ENCODE measurements at places on chromosomes 3 and 15.
A peak's percentile ranks its signal among the peaks of the same experiment; 100 is the strongest.

- DNase-seq = no peak
Observed at GRCh38 chr3:128400671-128401070, 66.0 kb downstream of the DNAJB8 start.

DNA sequence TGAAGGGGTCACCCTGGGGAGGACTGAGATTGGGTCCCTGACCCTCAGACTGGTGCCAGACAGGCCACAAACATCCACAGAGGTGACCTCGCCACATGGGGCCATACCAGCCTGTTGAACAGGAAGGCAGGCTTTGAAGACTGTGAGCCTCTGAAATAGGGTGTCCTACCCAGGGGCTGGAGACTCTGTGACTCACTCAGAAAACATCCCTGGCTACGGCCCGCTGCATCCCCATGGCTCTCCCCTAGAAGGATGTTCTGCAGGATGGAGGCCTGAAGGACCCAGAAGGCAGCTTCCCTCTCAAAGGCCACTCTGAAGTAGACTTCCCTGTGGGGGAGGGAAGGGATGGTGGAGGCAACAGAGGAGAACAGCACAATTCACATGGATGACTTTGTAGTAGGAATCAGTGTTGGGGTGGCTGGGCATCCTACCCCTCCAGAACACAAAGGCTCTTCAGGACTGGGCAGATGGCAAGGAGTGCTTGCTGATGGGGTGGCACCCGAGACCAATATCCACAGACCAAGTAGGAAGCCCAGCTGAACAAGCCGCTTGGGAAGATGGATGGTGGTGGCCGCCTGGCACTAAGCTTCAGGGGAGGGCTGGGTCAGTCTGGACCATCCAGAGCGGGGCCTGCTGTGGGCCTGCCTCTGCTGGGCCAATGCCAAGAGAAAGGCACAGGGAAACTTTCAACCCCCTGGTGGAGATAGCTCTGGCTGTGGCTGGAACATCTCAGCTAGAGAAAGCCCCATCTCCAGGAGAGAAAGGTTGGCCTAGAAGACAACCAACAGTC lies 37.6 kb upstream of the DUSP7 start:
- DNase-seq = no peak

DNA sequence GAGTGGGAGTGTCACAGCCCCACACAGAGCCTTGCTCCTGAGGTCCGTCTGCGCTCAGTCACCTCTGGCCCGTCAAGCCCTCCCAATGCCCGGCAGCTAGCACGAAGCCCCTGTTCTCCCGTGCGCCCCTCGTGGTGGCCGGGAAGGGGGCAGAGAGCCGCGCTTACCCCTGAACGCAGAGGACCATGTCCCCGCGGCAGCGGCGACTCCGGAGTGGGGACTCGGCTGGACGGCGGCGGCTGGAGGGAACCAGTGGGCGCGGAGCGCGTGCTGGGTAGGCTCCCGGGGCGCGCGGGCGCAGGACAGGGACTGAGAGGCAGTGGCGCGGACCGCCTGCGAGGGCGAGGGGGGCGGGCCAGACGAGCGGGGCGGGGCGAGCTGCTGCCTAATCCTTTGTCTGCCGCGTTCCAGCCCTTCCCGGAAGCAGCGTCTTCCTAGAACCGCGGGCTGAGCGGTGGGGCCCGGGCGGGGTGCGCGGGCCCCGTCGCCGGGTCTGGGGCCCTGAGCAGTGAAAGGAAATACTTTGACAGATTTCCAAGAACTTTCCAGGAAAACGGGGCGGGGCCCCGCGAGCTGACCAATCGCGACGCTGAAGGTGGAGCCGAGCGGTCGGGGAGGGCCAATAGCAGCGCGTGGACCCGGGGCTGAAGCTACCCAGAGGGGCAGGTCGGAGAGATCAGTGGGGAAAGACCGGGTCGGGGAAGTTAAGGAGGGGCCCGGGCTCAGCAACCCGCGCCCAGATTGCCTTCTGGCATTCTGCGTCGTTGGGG lies at the start of gene CISH:
TSS of gene CISH (minus strand) at position 311 of the 770 bp plus-strand sequence. CDS start at position 187, 124 bp downstream.
- DNase-seq = peak; percentile 90

GRCh38 chr15:63354821-63355650 lies 26.6 kb downstream of the CA12 start:
- no peak for DNase-seq

DNA sequence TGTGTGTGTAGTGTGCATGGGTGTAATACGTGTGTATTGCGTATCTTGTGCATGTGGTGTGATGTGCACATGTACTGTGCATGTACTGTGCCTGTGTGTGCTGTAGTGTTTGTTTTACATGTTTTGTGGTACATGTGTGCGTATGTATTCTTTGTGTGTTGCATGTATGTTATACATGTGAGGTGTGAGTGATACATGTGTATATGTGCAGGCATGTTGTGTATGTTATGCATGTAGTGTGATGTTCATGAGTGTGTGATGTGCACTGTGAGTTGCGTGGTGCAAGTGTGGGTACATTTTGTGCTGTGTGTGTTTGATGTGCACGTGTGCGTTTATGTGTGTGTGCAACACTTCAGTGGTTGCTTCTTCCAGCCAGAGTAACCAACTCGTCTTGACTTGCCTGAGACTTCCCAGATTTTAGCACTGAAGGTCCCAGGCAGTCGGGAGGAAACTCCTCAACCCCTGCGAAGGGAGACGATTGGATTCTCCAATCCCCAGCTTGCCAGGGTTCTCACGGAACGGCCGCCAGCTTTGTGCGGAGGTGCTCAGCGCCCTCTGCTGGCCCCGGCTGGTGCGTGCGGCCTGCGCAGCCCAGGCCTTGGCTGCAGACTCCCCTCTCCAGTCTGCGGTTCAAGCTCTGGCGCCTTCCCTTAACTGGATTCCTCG lies 3.6 kb downstream of the GALNT15 start:
- peak; percentile 77 for DNase-seq

GRCh38 chr3:142944342-142944741 lies 19.1 kb downstream of the PAQR9 start:
- DNase-seq = no peak

DNA sequence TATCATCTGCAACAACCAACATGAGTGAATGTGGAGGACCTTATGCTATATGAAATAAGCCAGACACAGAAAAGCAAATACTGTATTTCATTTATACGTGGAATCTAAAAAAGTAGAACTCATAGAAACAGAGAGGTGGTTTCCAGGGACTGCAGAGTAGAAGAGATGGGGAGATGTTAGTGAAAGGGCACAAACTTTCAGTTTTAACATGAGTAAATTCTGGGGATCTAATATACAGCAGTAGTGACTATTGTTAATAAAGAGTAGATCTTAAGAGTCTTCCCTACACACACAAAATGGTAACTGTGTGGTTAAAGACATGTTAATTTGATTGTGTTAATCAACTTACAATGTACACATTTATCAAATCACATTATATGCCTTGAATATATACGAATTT lies 20.9 kb upstream of the MELTF start:
- DNase-seq = no peak

DNA sequence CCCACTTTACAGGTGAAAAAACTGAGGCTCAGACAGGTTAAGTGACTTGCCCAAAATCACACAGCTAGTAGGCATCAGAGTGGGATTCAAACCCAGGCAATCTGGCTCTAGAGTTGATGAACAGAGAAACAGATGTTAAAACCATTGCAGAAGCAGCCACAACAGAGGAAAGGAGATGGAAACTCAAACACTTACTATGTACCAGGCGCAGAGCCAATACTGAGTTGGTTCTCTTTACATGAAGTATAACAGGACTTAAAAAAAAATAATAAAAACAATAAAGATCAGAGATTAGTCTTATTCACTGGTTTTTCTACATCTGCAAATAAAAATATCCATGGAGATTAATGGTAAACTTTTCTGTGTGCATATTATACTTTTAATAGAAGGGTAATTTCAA lies 84.9 kb upstream of the SPATA12 start:
- no peak for DNase-seq

- no peak for DNase-seq
Observed at GRCh38 chr15:95990833-95991232, 339.7 kb upstream of the NR2F2 start.

DNA sequence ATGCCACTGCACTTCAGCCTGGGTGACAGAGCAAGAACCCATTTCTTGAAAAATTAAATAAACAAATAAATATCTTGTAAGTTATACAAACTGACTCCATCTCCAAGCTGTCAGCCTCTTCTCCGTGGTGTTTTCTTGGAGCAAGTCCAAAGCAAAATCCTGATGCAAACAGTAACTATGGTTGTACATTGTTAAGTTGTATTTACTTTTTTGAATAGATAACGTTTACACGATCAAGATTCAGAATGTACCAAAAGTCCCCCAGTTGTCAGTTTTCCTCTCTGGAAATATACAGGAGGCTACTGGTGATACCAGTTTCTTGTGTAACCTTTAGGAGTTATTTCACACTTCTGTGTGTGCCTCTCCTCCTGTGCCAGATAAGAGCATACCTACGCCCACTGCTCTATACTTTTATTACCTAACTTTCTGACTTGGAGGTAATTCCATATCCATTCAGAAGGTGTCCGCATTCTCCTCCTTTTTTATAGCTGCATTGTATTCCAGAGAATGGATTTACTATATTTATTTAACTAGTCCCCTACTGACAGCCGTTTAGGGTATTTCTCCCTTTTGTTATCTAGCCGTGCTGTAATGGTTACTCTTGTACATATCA lies 14.2 kb downstream of the CMTM7 start:
- DNase-seq = no peak

DNA sequence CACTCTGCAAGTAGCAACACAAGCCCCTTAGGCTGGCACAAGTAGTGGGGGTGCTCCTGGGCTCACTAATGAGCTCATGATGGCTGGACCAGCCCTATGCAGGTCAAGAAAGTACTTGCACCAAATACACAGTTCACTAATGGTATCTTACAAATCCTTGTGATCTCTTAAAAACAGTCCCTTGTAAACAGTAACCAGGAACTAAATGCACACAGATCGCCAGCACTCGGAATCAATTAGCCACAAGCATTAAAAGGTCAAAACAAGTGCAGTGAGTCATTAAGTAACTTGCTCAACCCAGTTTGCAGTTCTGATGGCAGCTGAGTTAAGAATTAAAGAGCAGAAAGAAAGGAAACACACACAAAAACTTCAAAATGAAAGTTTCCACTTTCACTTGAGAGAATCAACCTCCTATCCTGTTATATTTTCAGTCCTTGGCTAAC lies 43.2 kb downstream of the ARHGEF3 start:
- DNase-seq = peak; percentile 27

DNA sequence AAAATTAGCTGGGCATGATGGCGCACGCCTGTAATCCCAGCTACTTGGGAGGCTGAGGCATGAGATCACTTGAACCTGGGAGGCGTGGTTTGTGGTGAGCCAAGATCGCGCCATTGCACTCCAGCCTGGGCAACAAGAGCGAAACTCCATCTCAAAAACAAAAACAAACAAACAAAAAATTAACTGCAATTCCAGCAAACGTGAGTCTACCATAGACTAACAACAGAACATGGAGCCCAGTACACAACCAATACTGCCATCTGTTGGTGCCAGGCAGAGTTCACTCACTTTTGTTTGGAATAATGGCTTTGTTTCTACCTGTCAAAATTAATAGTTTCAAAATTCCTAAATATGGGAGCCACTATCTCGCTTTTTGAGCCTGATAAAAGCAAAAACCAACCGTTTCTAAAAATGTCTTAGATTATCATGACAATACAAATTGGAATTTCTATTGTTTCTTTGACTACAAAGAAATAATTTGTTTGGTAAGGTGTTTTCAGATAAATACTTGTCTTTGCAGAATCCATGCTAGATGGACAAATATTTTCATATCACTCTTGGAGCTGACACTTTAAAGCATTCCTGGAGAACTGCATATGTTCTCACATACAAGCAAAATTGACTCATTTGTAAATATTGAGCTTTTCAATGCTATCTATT lies 45.0 kb downstream of the GPR176 start:
- no peak for DNase-seq

GRCh38 chr3:196273655-196274054 lies 13.9 kb downstream of the PCYT1A start:
- no peak for DNase-seq

DNA sequence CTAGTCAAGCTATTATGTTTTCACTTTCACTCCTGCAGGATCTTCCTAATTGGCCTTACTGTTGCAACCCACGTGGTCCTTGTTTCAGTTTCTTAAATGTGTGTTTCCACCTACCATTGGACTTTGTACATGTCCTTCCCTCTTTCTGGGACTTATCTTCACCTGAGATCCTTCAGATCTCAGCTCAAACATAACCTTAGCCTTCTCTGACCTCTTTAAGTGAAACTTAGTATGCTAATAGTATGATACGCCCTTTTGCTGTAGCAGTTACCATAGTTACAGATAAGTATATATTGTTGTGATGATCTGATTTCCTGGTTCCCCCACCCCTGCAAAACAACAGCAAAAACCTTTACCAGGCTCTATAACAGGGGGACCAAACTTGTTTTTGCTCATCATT lies 35.2 kb downstream of the U2SURP start:
- DNase-seq = no peak

- no peak for DNase-seq
Observed at GRCh38 chr3:39718674-39719595, 90.5 kb upstream of the MYRIP start.

DNA sequence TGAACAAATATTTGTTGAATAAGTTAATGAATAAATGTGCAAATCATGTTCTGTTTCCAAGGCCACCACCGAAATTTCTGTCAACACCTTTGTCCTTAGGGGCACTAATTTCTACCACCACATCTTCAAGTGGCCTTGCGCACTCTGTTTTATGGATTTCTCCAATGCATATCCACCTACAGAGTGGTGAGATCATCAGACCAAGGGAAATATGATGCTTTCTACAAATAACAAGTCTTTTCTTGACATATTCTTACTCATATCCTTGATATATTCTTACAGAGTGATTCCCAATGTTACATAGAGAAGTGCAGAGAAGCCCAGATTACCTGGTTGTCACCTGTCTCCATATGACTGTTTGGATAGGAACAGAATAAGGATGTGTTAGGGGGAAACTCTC lies 36.1 kb upstream of the TMCO5A start:
- DNase-seq = no peak

DNA sequence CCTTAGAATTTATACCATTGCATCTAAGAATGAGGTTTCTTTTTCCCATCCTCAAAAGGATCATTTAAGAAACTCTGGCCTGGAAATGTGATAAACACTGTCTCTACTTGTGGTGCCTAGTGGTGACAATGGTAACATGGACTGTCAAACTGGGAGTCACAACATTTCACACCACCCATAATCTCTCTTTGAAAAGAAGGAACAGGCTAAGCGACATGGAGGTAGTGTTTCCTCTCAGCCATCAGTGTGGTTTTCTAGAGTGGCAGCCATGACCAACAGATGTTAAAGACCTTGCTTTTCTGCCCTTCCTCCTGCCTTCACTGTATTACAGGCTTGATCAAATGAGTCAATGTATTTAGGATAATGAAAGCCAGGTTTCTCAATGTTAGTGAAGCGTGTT lies 283.1 kb upstream of the STAC start:
- DNase-seq = no peak
